Stimulated activated CD8-positive, alpha-beta memory T cell treated with anti-CD3 and anti-CD28 coated beads, Interleukin-15, amount 100 ng/mL, for 48 hours (primary cell): ENCODE measurements at places on chromosomes 5 and 9.

- no peak for DNase-seq
These were observed 551.1 kb downstream of the EFNA5 start for GRCh38 chr5:107119656-107120055.

- no peak for DNase-seq
These were observed 984 bp downstream of the STXBP1 start for GRCh38 chr9:127612939-127613582.

- no peak for DNase-seq
These were observed 77.1 kb upstream of the KLF4 start for GRCh38 chr9:107566611-107567061.

GRCh38 chr9:72462340-72462739 lies 59.1 kb upstream of the TMC1 start:
- DNase-seq: no peak

DNA sequence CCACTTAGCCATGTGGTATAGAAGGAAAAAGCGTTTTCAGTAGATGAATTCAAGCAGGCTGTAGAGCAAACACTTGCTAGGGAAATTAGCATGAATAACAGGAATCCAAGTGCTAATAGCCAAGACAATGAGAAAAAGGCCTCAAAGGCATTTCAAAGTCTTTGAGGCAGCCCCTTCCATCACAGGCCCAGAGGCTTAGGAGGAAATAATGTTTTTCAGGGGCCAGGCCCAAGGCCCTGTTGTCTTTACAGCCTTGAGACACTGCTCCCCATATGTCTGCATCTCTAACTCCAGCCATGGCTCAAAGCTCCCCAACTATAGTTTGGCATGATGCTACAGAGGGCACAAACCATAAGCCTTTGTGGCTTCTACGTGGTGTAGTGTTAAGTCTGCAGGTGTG lies 563.5 kb downstream of the TAF11L14 start:
- no peak for DNase-seq

DNA sequence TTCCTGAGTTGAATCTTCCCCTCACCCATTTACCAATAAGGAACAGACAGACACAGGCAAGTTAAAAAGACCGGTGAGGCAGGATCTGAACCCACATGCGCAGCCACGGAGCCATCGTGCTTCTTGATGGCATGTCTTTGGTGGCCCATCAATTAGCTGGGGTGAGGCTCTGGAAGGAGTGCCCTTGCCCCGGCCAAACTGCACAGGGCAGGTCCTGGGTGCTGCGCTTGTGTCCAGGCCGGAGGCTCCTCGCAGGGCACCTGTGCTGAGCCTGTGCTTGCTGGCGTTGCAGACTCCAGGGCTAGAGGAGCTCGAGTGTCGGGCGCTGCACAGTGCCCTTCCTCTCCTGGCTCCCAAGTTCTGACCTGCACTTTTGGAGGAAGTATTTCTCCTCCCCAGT lies 66.4 kb downstream of the PSMB7 start:
- no peak for DNase-seq

DNA sequence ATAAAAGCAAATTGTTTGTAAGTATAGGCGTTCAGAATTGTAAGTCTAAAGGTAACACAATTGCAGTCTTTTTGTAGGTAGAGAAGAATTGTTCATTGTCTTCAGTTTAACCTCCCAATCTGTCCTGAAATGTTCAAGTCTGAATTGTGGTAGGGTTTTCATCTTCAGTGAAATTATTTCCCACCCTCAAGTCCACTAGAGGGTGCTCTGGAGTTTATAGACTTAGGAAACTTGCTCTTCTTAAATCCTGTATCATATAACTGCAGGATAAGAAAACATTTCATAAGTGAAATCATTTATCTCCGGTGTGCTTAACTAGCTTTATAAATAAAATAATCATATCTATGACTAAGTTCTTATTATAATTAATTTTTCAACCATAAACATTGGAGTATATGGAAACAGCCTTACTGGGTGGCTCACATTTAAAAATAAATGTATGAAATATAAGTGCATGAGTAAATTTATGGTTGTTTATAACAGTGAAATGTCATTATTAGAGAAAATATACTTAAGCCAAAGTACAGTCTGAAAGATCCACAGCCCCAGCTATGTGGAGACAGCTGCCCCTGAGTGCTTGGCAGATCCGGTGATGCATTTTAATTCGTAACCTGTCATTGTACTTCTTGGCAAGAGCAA lies 182.4 kb upstream of the OTULINL start:
- DNase-seq: no peak

GRCh38 chr5:122187426-122187825 lies 58.1 kb downstream of the ZNF474 start:
- DNase-seq: no peak

- DNase-seq: no peak
These were observed 74.8 kb upstream of the TGFBR1 start for GRCh38 chr9:99030092-99030511.

GRCh38 chr9:75299324-75299723 lies 211.0 kb downstream of the OSTF1 start:
- no peak for DNase-seq

DNA sequence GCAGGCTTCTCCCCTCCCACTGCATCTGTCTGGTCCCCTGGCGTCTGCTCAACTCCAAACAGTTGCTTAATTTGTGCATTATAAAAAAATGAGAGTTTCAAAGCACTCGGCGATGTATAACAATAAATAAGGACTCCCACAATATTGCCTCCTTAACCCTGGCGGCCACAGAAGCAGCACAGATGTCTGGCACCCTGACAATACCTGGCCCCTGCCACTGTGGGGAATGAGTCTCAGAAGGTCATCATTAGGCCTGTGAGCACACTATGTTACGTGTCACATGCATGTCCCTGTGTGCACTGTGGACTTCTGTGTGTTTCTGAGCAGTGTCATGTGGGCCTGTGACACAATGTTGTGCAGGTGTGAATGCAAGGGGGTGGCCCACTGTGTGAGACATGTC lies 236.5 kb downstream of the PBX3 start:
- no peak for DNase-seq

DNA sequence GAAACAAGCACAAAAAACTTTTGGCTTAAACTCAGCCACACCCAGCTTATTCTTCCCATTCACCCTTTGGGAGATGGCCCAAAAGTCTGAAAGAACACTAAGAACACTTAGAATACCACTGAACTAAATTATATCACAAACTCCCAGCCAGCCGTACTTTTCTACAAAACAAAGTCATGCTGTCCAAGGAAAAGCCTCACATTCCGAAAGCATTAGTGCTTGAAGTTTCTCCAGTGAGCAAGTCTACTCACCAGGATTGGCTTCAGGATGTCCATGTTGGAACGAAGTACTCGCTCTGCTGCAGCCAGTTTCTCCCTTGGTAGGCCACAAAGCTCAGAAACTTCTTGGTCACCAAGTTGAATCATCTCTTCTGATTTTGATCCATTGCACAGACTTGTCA lies 69.7 kb downstream of the ABCA1 start:
- DNase-seq: no peak

DNA sequence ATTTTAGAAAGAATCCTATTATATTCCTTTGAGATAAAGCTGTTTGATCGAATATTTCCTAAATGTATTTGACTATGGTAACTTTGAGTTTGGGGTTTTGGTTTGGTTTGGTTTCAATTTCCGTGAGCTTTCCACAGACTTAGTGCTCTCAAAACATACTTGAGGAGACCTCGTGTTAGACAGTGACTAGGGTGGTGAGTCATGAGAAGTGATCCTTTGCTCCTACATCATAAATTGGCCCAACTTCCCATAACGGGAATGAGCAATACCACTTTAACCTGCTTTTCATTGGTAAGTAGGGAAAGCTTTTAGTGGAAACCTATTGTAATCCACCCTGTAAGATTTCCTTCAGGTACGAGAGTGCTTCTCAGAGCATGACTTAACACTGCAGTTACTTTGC lies 3.8 kb upstream of the RASEF start:
- no peak for DNase-seq

- DNase-seq: no peak
These were observed 8.0 kb downstream of the WHRN start for GRCh38 chr9:114497236-114497635.
